Thymus (tissue), 14 donors: ENCODE measurements at places on chromosomes 13 and 19. TPM values are rescaled to one million over a fixed set of nuclear protein-coding genes. Genes with fewer than 3 reads are reported as not detected.

Gene KCNC3
- 6.8 TPM for polyA plus RNA-seq

Gene GJA3
- 0.14 TPM for polyA plus RNA-seq

Gene UBE2L5
- polyA plus RNA-seq: 0.23 TPM

Gene PEX11G
- 4.8 TPM for polyA plus RNA-seq

Gene U2AF1L4
- 45.0 TPM for polyA plus RNA-seq

Gene FLT3LG
- 32.1 TPM for polyA plus RNA-seq

Gene CGB7
- polyA plus RNA-seq: 6.7 TPM

Gene LGI4
- polyA plus RNA-seq: 9.8 TPM

Gene LILRA2
- 3.2 TPM for polyA plus RNA-seq

Gene ZNF724
- 1.1 TPM for polyA plus RNA-seq

Gene OVOL3
- 0.11 TPM for polyA plus RNA-seq

Gene SEMA6B
- polyA plus RNA-seq: 4.7 TPM

Gene WDR87
- 0.02 TPM for polyA plus RNA-seq

Gene RASGRP4
- polyA plus RNA-seq: 1.7 TPM

Gene VPS36
- 29.6 TPM for polyA plus RNA-seq

Gene CGB5
- 0.98 TPM for polyA plus RNA-seq

Gene DLL3
- polyA plus RNA-seq: 0.14 TPM

Gene KCTD12
- polyA plus RNA-seq: 35.4 TPM

Gene ZNF547
- 7.2 TPM for polyA plus RNA-seq

Gene ATP4B
- polyA plus RNA-seq: 0.34 TPM

Gene PLVAP
- 57.1 TPM for polyA plus RNA-seq

Gene GPR183
- 33.0 TPM for polyA plus RNA-seq

Gene SMIM17
- polyA plus RNA-seq: 0.21 TPM

Gene RUBCNL
- 48.4 TPM for polyA plus RNA-seq

Gene FXYD3
- polyA plus RNA-seq: 175 TPM

Gene KDM4B
- polyA plus RNA-seq: 24.6 TPM

Gene P2RY11
- polyA plus RNA-seq: 14.5 TPM

Gene LGALS14
- polyA plus RNA-seq: 2.0 TPM

Gene SOX21
- 0.25 TPM for polyA plus RNA-seq

Gene CHERP
- polyA plus RNA-seq: 25.4 TPM

Gene EBI3
- polyA plus RNA-seq: 16.2 TPM

Gene SRRM5
- polyA plus RNA-seq: 0.39 TPM

Gene ZNF582
- polyA plus RNA-seq: 6.2 TPM

Gene ZNF850
- polyA plus RNA-seq: 0.78 TPM

Gene OR7D2
- 0.07 TPM for polyA plus RNA-seq

Gene CEACAM4
- polyA plus RNA-seq: 1.9 TPM

Gene PSG1
- 0.09 TPM for polyA plus RNA-seq

Gene MCF2L
- polyA plus RNA-seq: 28.6 TPM

Gene HSD17B14
- 20.4 TPM for polyA plus RNA-seq

Gene ZNF506
- 14.4 TPM for polyA plus RNA-seq

Gene NUFIP1
- 4.1 TPM for polyA plus RNA-seq

Gene KASH5
- polyA plus RNA-seq: 0.09 TPM

Gene HRC
- polyA plus RNA-seq: 1.1 TPM

Gene LGALS4
- 6.8 TPM for polyA plus RNA-seq

Gene CYP4F8
- 18.3 TPM for polyA plus RNA-seq

Gene PTPRH
- 0.14 TPM for polyA plus RNA-seq

Gene CLEC4M
- 0.50 TPM for polyA plus RNA-seq

Gene MRPL54
- polyA plus RNA-seq: 95.9 TPM

Gene TEX29
- 10.1 TPM for polyA plus RNA-seq

Gene SLC39A3
- polyA plus RNA-seq: 19.2 TPM

Gene FAM174C
- 62.2 TPM for polyA plus RNA-seq
